ENCODE measurements at places on chromosomes 13 and 19.

DNA sequence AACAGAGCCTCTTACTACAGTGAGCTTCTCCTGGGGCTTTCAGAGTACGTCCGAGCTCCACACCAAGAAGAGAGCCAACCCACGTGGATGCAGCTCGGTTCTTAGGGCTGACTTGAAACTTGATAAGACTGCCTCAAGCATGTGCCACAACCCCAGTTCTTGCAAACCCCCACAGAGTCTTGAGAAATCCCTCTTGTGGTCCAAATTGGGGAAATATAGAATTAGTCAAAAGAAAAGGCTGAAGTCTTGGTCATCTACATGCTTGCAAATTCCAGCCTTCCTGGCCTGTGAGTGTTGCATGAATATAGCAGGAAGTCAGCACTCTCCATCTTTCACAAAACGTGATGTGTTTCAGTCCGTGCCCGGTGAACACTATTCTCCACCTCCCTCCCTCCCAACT, 95.2 kb downstream of the GGACT start:
- no peak for DNase-seq

GRCh38 chr13:37319031-37319443, 213.6 kb upstream of the CSNK1A1L start:
- no peak for DNase-seq

GRCh38 chr19:58586133-58586765, 13.1 kb upstream of the MZF1 start:
- no peak for DNase-seq

DNA sequence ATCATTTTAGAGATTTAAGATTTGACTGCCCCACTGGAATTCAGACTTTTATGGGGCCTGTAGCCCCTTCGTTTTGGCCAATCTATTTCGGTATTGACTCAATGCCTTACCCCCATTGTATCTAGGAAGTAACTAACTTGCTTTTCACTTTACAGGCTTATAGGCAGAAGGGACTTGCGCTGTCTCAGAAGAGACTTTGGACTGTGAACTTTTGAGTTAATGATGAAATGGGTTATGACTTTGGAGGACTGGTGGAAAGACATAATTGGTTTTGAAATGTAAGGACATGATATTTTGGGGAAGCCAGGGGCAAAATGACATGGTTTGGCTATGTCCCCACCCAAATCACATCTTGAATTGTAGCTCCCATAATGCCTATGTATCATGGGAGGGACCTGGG, 463.0 kb upstream of the KLHL1 start:
- DNase-seq = no peak

Measured in NCI-H510A (cell line).